NCI-H2029 treated with DMSO at 0.1 percent for 48 hours (cell line): ENCODE measurements at places on chromosomes 6 and 20.
A peak's percentile ranks its signal among the peaks of the same experiment; 100 is the strongest.

GRCh38 chr6:44131892-44132291, 4.5 kb downstream of the TMEM63B start:
- peak; percentile 35 for DNase-seq

- DNase-seq, result no peak
These were observed 893.7 kb downstream of the TFAP2A start for GRCh38 chr6:9521152-9521530.

DNA sequence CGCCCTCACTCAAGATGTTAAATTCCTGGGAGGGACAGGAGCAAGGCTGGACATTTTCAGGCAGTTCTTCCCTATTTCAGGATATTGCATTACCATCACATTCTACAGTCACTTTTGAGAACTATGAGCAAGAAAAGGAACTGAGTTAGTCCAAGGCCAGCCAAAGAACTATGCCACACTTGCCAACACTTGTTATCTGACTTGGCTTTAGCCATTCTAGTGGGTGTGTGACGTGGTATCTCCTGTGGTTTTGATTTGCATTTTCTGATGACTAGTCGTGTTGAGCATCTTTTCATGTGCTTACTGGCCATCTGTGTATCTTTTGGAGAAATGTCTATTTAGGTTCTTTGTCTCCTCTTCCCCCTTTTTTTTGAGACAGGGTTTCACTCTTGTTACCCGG, 12.0 kb downstream of the XRN2 start:
- no peak for DNase-seq

DNA sequence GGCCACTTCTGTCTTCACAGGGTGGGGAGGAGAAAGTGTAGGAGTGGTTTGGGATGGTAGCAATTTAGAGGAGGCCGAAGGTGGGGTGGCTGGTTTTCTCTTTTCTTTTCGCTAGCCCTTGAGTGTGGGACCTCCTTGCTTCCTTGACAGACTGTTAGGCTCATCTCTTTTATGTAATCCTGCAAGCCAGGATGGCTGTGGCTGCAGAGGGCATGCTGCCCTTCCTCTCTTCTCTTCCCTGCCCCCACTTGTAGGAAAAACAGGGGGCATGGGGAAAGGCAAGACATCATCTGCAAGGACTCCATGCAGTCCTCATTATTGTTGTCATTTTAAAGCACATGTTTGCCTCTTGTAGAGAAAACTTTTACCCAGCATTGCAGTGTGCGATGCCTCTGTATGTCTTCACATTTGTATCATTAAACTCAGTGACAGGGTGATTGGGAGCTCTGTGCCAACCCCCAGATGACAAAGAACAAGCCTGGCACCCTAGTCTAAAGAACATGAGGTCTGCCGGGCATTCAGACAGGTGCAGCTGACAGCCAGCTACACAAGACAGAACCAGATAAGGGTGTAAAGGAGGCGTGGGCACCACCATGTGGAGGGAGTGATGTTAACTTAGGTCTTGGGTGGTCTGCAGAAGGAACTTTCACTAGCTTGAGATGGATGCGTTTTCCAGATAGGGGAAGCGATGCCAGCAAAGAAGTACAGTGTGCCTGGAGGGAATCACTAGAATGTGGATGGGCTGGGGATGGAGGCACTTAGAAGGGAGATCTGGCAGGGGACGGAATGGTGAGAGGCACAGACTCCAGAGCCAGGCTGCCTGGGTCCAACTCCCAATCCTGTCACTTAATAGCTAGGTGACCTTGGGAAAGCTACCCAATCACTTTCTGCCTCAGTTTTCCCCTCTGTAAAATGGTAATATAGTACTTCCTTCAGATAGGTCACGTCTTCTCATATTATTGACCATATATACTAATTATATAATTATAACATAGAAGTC, 207.6 kb downstream of the TBC1D7 start:
- no peak for DNase-seq

DNA sequence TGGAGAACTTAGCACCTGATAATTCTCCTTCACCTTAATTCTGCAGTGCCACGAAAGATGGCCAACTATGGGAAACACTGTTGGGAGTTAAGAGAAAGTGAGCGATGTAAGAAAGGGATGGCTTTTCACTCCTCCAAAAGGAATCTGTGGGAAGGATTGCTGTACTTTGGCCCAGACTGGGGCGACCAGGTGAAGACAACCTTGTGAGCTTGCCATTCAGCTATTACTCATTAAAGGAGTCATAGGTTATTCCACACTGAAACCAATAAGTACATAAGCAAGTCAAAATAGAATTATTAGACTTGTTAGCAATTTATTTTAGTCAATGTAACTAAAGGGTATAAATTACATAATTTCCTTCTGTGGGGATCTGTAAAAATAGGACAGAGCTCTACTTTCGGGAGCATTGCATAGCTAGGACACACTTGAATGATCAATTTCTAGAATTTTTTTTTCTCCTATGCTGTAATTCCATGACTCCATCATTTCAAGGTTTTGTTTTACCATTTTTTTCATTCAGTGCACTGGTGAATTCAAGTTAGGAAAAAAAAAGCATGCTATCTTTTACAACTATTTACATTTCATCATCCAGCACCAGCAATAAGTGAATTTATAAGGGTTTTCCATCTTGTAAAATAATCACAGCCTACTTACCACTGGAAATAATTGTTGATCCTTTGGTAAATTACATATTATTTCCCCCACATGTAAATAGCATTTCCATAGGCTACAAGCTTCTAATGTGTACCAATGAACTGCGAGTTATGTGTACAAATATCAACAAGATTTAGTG, 231.7 kb downstream of the SIM1 start:
- no peak for DNase-seq

- DNase-seq, result no peak
These were observed 324.1 kb upstream of the GJE1 start for GRCh38 chr6:141808662-141809061.

DNA sequence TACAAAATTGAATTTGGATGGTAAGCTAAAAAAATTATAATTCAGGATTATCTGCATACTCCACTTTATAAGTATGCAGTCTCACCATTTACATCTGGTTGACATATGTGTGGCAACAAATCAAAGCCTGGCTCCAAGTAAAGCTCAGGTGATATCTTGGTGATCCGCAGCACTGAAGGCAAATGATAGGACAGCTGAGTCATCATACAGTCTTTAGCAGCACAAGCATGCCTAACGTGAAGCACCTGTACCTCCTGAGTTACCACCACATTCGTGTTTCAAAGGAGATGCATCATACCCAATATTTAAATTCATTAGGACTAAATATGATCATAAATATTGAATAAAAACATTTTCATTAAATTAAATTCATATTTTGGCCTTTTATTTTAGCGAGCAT, 11.8 kb upstream of the STX11 start:
- DNase-seq, result no peak
